Inflammatory macrophage treated with lipopolysaccharide for 4 hours (primary cell): ENCODE measurements at places on chromosomes 12 and 14.
A peak's percentile ranks its signal among the peaks of the same experiment; 100 is the strongest.

- DNase-seq = no peak
Observed at GRCh38 chr14:66758031-66758613, 250.2 kb downstream of the GPHN start.

GRCh38 chr12:117857632-117858612, 110.9 kb downstream of the KSR2 start:
- peak; percentile 62 for DNase-seq

DNA sequence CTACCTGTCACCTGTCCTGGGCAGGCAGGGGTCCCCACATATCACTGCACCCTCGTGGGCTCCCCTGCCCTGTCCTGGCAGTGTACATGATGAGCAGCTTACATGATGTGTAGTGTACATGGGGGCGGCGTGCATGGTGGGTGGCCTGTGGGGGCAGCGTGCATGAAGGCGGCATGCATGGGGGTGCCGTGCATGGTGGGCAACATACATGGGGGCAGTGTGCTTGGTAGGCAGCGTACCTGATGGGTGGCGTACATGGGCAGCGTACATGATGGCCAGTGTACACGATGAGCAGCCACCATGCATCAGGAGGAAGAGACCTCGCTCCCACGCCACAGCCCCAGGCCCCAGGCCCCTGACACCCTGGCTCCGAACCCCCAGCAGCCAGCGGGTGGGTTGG, 266.3 kb downstream of the CACNA1C start:
- no peak for DNase-seq

DNA sequence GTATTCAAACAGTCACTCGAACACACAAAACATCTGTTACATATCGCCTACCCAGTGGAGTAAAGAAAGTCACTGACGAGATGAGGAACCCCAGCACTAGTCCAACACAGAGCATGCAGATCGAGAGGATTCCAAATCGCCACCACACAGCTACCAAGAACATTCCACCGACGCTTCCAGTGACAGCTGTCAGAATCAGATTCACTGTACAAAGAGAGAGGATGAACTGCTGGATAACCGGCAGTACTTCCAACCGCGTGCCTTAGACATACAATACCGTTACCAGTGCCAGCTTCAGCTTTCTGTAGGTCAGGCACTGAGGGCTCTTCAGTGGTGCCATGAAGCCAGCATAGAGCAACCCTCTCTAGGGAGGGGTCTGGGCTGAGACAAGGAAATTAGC, 34.5 kb downstream of the TM7SF3 start:
- no peak for DNase-seq

DNA sequence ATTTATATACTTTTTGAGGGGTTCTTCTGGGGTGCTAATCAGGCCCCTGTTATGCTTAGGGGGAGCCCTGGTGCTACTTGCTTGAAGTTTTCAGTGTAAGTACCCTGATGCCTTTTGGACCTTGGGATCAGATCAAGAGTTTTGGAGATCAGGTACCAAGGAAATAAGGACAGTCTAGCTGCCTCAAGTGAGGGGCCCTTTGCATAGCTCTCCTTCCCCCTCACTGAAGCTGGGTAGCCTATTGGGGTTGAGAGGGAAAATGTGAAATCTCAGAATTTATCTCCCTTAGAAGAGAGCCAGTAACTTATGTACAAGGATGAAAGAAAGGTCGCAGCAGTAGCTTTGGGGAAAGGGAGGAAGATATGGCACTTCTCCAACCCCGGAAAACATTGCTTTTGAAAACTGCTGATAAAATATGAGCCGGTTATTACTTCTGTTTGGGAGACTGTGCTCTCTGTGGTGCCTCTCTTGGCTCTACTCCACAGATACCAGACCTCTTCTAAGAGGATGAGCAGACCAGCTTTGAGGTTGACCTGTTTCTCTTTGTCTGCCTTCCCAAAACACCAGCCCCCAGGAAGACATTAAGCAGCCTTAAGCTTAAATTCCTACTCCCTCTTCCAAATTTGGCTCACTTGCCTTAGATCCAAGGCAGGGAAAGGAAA, 8.8 kb upstream of the AMHR2 start:
- no peak for DNase-seq

DNA sequence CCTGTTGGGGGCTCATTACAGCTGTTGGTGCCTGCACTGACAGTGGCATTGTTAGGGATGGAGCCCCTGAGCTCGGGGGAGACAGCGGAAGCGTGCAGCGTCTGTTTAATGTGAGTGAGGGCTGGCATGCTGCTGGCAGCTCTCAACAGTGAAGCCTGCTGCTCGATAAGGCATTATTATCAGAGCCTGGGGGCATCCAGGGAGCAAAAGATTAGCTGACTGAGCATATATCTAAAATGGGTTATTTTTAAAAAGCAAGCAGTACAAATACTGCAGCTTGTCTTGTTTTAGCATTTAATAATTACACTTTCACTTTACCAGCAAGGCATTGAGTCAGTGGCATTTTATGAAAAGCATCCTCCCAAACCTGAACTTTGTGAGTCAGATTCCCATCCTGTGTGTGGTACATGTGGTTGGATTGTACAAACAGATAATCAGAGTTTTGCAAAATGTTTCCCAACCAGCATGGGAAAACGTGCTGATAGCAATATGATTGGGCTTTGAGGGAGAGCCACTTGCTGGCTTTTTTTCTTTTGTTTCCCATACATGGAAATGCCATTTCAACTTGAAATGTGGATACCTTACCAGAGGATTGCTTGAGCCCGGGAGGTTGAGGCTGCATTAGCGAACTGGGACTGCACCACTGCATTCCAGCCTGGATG, 150.8 kb downstream of the PRKCH start:
- peak; percentile 93 for DNase-seq

- DNase-seq = no peak
Observed at GRCh38 chr12:102513272-102513671, 32.9 kb upstream of the IGF1 start.

DNA sequence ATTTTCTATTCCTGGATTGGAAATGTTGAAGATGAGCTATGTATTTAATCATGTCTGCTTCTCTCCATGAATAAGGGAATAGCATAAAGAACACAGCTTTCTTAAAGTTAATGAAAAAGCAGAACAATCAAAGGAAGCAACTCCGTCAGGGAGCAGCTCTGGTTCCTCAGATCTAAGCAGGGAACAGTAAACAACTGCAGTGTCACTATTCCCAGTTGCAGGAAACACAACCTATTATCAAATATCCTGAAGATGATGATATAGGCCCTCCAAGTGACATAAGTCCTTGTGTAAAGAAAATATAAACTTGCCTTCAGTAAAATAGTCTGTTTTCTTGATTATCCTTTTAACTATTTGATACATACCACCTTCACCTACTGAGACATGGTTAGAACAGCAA, 228.1 kb downstream of the KCNC2 start:
- no peak for DNase-seq

DNA sequence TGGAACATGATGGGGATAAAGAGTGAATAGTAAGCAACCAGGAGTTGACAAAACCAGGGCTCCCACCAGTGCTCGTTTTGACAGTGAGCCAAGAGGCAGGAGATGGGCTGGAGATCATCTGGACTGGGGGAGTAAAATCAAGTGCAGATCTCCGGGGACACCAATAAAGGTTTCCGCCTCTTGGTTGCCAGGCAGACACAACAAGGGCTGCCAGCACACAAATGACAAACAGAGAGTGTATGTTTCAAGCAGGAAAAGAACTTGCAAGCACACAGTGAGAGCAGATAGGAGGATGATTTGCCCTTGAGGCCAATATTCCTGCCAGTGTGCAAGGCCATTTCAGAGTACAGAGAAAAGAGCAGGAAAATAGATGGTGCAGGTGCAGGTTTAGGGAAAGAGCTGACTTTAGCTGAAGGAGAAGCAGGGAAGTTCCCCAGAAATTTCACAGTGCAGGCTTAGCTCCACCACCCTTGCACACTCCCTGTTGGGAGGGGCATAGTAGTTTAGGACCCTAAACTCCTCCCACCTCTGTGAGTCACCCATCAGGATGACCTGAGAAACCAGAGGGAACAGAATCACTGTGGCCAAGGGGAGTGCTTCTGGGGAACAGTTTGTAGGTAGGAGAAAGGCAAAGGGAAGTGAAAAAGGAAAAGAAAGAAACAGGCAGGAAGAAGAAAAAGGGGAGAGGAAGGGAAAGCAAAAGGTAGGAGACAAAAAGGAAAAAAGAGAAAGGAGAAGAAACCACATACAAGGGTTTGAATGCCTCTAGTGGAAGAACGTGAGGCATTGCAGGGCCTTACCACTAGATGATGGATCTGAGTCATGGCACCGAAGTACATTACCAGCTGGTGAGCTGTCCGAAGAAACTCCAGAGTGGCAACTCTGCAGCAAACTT, 404.4 kb downstream of the SLC6A15 start:
- peak; percentile 60 for DNase-seq

GRCh38 chr12:33450480-33450879, 10.9 kb upstream of the SYT10 start:
- no peak for DNase-seq

DNA sequence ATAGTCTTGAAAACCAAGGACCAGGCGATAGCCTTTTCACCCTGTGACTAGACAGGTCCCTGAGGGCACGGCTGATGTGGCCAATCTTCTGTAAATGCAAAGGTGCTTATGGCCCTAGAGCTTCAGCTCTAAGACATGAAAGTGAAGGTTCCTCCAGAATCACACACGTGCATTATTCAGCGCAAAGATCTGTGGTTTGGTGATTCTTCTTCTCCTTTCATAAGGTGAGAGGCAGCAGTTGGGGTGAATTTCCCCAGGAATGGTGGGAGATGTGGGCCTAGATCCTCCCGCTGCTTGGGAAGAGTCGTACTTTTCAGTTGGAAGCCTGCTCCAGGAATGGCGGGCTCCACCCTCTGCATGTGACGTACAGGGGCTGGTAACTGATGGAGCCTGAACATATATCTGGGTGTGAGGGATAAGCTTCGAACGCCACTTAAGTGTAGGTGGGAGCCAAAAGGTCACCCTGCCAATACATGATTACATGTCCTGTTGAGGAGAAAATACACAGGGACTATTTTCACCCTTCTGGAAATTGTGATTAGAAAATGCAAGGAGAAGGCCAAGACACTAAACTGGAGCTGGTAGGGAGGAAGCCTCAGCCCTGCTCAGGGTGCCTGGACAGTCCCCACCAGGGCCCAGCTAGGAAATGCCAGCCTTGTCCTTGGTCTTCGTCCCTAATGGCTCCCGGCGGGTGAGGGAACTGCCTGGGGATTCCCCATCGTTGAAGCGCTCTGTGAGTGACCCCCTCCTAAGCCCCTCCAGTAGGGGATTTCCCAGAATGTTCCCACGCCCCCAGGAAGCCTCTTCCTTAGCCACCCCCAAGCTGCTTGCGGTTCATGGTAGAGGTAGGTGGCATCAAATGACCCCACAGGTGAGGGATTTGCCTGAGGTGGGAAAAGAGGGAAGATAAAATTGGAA, 17.6 kb downstream of the BATF start:
- peak; percentile 68 for DNase-seq

DNA sequence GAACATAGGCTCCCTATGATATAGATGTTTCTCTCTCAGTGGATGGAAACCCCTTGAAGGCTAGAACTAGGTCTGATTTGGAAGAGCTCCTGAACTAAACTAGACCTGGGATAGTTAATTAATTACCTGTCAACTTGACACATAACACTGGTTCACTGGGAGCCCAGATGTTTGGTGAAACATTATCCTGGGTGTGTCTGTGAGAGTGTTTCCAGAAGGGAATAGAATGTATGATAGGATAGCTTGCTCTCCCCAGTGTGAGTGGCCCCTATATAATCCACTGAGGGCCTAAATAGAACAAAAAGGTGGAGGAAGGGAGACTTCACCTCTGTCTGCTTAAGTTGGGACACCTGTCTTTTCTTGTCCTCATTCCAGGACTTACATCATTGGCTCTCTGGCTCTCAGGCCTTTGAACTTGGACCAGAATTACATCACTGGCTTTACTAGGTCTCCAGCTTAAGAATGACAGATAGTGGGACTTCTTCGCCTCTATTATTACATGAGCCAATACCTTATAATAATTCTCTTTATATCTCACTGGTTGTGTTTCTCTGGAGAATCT, 194.1 kb downstream of the KTN1 start:
- DNase-seq = no peak

DNA sequence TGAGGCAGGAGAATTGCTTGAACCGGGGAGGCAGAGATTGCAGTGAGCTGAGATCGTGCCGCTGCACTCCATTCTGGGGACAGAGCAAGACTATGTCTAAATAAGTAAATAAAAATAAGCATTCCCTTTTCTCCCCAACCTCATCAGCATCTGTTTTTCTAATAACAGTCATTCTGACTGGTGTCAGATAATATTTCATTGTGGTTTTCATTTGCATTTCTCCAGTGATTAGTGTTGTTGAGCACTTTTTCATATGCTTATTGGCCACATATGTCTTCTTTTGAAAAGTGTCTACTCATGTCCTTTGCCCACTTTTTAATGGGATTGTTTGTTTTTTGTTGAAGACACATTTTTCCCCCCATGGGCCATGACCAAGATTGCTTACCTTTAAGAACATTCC, 243.2 kb downstream of the ADAMTS20 start:
- no peak for DNase-seq

GRCh38 chr12:10363914-10364814, 25.7 kb downstream of the KLRK1 start:
- DNase-seq = peak; percentile 61

- no peak for DNase-seq
Observed at GRCh38 chr14:59175404-59175803, 13.1 kb upstream of the DAAM1 start.

GRCh38 chr12:7005311-7005710, 13.0 kb downstream of the LPCAT3 start:
- DNase-seq = peak; percentile 77

- DNase-seq = no peak
Observed at GRCh38 chr12:106174876-106175275, 36.1 kb upstream of the NUAK1 start.

GRCh38 chr14:76997257-76997970, 31.1 kb downstream of the IRF2BPL start:
- no peak for DNase-seq

GRCh38 chr14:104244221-104245011, 106.0 kb downstream of the KIF26A start:
- DNase-seq = no peak

- no peak for DNase-seq
Observed at GRCh38 chr14:62373944-62374343, 611.7 kb downstream of the SNAPC1 start.

DNA sequence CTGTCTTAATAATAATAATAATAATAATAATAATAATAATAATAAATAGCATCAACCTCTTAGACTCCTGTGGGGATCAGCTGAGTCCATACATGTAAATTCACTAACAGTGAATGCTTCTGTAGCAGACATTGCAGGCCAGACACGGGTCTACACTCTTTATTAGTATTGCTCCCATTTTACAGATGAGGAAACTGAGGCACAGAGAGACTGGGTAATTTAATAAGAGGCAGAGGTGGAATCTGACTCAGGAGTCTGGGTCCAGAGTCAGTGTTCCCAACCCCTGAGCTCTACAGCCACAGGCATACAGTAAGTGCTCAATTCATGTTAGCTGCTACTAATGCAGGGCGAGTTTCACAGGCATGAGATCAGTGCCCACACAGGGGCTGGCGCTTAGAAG, 123.2 kb upstream of the MAP1LC3B2 start:
- DNase-seq = no peak
